ENCODE measurements at places on chromosomes 11 and 22.

DNA sequence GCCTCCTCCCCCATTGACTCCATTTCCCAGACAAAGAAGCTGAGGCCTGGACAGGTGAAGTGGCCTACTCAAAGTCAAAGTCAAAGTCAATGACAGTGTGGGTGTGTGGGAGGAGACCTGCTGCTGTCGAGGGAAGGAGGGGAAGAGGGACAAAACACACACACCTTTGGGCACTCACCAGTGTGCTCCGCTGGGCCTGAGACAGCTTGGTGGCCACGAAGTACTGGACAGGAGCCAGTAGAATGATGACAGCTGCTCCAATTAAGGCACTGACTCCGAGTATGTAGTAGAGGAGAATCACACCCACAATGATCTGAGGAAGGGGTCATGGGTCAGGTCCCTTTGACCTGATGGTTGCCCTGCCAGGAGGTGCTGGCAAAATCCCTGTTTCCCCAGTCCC is 33.6 kb downstream of the ABCC8 start:
- no peak for DNase-seq

DNA sequence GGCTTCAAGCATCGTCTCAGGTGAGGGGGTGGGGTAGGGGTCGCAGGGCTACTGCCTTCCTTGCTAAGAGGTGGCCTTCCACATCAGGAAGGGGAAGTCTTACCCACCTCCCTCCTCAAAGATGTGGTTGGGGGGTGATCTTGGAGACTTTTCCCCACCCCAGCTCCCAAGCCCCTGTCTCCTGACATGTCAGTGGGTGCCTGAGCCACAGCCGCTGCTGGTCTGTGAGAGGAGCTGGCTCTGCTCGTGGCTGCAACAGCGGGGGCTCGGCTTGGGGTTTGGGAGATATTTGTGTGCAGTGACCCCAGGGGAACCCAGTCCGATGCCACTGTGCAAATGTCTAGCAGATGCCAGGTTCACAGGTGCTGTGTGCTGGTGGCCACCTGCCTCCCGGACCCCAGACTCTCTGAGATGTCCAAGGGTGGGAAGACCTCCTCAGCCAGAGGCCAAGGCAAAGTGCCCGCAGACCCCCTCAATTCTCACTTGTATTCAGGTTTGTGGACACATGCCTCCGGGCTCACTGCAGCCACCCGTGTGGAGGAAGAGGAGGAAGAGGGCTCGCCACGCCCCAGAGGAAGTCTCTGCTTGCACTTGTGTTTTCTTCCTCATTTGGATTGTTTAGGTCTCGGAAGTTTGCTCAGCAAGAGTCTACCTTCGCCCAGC is 1.9 kb downstream of the KCNQ1 start:
- DNase-seq = peak; percentile 37

GRCh38 chr22:31179345-31179744 is 19.4 kb downstream of the RNF185 start:
- no peak for DNase-seq

- DNase-seq = no peak
These were observed 8.6 kb downstream of the CDPF1 start for GRCh38 chr22:46241396-46242007.

GRCh38 chr22:37502342-37503182 is 16.4 kb upstream of the MFNG start:
- peak; percentile 27 for DNase-seq

DNA sequence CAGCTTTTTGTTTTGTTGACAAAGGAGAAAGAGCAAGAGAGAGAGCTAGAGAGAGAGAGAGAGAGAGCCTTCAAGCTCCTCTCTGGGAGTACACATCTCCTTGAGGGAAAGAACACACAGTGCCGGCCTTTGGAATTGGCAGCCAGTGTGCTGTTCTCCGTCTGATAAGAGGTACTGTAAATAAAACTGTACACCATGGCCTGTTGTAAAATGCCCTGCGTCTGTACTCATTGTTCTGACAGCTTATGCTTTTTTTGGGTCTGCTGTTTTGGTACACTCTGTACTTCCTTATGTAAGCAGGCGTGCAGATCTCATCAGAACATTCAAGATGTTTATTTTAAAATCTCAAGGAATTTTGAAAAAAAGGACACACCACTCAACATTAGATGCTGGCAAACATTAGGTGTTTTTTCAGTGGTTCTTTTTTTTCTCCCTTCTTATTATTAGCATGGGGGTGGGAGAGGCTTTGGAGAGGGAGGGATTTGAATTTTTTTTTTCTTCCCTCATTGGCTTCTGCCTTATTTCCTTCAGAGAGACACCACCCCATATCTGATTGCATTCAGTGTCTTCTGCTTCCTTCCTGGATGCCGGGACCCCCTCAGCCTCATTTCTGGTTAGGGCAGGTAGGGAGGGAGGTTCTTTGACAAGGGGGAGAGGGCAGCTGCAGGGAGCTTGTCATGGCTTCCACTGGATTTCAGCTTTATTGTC is 116.8 kb upstream of the NNMT start:
- DNase-seq = no peak

DNA sequence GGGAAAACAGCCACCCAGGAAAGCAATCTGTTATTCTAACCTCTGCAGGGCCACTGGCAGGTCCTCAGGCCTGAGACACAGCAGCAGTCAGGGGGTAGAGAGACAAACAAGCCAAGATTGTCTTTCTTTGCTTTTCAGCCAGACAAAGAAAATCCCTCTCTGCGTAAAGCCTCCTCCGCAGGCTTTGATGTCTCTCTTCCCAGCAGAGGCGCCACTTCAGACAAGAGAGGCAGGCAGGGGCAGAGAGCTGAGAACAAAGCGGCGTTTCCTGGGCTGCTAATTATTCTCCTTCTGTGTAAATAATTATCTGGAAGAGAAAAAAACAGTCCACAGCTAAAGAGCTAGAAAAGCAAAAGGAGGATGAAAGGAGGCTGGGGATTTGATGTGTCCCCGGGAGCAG is 102.7 kb upstream of the SEZ6L start:
- DNase-seq = no peak

DNA sequence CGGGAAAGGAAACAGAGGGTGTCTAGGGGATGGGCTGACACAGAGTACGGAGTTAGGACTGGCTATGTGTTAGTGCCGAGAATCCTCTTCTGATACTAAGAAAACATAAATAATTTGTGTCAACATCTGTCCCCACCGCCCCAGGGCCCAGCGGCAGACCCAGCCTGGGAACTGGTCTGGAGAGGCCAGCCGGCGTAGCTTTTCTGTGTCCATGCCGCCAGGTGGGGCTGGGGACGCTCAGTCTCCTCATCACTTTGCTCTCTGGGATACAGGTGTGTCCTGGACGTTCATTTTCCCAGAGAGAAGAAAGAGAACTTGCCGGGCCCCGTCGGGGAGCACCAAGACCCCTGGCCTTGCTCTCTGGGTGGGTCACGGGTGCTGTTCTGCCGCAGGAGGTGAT is 54.7 kb downstream of the WNT7B start:
- no peak for DNase-seq

DNA sequence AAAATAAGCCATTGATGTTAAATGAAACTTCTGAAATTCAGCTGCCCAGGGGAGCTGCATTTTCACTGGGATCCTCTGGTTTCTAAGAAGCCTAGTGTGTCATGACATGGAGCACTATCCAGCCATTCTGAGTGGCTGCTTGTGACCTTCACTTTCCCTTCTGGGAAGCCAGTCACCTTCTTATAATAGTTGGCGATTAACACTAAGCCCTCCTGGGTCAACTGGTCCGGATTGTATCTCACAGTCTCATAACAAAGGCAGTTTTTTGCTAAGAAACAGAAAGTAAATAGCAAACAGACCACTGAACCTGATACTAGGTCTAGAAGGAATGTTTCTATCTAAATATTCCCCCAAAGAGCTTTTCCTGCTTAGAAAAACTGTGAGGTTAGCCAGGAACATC is 7.9 kb downstream of the CSRP3 start:
- DNase-seq = no peak

All from NB4 (cell line).